Stimulated activated CD4-positive, alpha-beta T cell treated with anti-CD3 and anti-CD28 coated beads, Interleukin-4, amount 100 ng/mL, for 24 hours (primary cell): ENCODE measurements at places on chromosomes 7 and 10.
A peak's percentile ranks its signal among the peaks of the same experiment; 100 is the strongest.

DNA sequence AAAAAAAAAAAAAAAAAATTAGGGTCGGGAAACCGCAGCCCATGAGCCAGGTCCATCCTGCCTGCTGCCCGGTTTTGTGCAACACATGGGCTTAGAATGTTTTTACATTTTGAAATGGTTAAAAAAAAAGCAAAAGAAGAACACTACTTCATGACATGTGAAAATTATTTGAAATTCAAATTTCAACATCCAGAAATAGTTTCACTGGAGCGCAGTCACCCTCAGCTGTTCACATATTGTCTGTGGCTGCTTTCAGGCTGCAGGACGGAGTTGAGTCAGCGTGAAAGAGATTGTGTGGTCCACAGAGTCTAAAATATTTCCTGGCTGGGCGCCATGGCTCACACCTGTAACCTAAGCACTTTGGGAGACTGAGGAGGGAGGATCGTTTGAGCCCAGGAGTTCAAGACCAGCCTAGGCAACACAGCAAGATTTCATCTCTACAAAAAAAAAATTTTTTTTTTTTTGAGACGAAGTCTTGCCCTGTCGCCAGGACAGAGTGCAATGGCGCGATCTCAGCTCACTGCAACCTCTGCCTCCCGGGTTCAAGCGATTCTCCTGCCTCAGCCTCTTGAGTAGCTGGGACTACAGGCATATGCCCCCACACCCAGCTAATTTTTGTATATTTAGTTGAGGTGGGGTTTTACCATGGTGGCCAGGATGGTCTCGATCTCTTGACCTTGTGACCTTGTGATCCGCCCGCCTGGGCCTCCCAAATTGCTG is 63.9 kb upstream of the ECHDC3 start:
- no peak for DNase-seq

DNA sequence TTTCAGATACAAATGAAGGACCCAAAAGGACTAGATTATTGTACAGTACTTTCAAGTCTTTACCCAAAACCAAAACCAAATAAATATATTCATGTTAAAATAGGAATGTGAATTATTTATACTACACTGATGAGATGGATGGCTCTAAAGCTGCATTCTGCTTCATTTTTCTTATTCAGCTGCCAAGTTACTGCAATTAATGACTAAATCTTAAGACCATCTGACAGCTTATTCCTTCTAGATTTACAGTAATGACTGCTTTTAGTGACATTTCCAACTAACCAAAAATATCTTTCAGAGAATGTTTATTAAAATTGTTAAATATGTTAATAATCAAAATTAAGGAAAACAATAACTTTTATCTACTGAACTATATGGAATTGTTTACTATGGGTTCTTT is 20.9 kb downstream of the ENKUR start:
- no peak for DNase-seq

GRCh38 chr7:104296266-104296665 is 32.1 kb upstream of the LHFPL3 start:
- no peak for DNase-seq

DNA sequence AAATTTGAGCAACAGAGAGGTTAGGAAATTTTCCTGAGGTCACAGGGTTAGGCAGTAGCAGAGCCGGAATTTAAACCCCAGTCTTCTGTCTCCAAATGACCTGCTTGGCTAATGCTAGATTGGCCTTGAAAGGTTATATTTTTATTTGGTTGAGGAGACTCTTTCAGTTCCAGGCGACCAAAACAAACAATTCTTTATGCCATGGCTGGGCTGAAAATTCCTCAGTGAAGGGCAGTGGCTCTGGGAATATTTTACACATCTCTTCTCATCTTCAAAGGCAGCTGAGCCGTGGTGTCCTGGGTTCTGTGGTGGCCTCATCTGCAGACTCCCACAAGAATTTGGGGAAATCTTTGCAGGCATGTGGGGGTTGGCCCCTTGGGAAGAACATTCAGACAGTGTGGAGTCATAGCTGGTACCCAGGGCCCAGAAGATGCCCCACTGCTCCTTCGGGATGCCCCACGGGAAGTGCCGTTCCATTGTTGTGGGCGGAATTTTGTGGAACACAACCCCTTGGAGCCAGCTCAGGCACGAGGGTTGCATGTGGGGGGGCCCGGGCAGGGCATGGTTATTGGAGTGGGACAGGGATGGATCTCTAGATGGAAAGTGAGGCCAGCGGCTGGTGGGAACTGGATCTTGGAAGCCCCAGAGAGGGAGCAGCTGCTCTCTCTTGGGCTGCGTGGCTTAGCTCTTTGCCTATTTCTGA is 33.2 kb downstream of the RPS24 start:
- no peak for DNase-seq

- DNase-seq, result no peak
Observed at GRCh38 chr7:104960741-104961448, 53.1 kb upstream of the KMT2E start.

- DNase-seq, result no peak
Observed at GRCh38 chr7:133642907-133643306, 390.0 kb downstream of the EXOC4 start.

DNA sequence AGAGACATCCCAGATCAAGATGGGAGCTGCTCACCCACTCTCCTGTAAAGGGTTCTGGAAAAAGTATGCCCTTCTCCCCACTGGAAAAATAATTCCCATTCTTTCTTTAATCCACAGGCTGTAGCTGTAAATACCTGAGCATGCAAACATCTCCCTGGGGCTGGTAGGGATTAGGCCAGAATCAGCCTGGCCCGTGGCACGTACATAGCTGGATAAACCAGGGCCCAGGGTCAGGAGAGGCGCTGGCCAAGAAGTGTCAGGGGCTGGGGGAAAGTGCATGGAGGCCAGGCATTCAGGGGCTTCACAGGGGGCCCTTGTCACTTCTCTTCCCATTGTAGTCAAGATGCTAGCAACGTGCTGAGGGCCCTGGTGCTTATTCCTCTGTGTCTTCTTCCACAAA is 30.7 kb upstream of the AQP1 start:
- DNase-seq, result no peak

- no peak for DNase-seq
Observed at GRCh38 chr7:113199841-113200240, 81.5 kb upstream of the SMIM30 start.

- DNase-seq, result no peak
Observed at GRCh38 chr7:133024596-133024995, 57.3 kb downstream of the CHCHD3 start.

- no peak for DNase-seq
Observed at GRCh38 chr7:114426382-114426781, 11.8 kb downstream of the FOXP2 start.

DNA sequence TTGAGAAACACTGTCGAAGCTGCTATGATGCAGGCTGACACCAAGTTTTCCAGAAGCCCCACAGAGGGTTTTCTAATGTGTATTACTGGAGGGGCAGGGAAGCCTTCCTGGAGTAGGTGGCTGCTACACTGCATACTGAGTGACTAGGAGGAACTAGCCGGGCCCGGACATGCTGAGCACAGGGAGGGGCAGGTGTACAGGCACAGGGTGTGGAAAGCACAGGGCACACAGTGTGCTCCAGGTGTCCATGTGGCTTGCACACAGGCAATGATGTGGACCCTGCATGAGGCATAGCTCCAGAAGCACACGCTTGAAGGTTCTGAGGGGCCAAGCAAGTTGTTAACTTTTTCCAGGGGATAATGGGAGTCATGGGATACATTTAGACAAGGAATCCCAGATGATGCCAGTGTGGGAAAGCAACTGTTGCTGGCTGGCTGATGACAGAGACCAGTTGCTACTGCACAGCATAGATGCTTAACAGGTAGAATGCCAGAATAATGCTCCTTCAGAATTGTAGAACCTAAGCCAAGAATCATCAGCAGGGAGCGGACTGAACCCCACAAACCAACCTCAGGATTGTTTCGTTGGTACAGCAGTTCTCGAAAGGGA is 14.6 kb downstream of the DHX32 start:
- DNase-seq, result no peak

GRCh38 chr10:8404721-8405120 is 350.2 kb downstream of the GATA3 start:
- peak; percentile 39 for DNase-seq

DNA sequence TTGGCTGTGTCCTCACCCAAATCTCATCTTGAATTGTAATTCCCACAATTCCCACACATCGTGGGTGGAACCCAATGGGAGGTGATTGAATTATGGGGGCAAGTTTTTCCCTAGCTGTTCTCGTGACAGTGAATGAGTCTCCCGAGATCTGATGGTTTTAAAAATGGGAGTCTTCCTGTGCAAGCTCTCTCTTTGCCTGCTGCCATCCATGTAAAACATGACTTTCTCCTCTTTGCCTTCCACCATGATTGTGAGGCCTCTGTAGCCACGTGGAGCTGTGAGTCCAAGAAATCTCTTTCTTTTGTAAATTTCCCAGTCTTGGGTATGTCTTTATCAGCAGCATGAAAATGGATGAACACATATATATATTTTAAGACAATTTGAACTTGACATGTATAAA is 285.4 kb downstream of the BAMBI start:
- no peak for DNase-seq

GRCh38 chr10:79102498-79102874 is 33.7 kb downstream of the ZMIZ1 start:
- no peak for DNase-seq

GRCh38 chr10:5816170-5816569 is 2.9 kb upstream of the GDI2 start:
- DNase-seq, result no peak

GRCh38 chr10:72322030-72322279 is 32.8 kb downstream of the DNAJB12 start:
- no peak for DNase-seq
